NCI-H1694 treated with DMSO at 0.1 percent for 48 hours (cell line): ENCODE measurements at places on chromosomes 5 and 9.

DNA sequence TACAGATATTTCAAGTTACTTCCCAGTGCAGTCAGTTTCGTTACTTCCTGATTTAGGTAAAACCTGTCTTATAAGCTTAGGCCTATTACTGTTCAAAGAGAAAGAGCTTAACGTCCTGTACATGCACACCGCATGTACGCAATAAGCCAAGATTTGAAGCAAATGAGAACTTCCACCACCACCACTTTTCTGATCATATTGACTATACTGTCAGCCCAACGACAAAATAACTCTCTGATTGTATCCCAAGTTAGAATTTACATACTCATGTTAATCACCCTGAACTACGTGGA, 5.1 kb downstream of the NFIB start:
- no peak for DNase-seq

DNA sequence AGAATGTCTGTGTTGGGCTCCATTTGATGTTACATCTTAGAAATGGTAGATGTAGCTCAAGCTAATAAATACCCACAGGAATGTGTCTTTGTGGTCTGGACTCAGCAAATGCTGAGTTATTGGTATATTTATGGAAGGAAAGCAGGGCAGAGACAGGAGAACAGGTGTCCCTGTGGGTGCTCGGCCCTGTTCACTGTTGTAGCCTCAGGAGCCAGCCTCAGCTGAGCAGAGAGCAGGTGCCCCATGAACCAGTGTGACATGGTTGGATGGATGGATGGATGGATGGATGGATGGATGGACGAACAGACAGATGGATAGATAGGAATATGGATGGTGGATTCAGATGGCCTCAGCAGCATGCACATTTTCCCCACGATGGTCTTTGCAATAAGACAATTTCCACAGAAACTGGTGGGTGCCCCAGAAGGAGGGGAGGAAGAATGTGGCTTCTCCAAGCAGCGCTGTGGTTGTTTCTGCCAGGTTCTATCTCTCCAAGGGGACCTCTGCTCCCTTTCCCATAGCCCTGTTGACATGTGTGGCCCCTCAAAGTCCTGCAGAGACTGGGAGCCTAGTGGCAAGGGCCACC, 8.2 kb upstream of the IRF1 start:
- no peak for DNase-seq

DNA sequence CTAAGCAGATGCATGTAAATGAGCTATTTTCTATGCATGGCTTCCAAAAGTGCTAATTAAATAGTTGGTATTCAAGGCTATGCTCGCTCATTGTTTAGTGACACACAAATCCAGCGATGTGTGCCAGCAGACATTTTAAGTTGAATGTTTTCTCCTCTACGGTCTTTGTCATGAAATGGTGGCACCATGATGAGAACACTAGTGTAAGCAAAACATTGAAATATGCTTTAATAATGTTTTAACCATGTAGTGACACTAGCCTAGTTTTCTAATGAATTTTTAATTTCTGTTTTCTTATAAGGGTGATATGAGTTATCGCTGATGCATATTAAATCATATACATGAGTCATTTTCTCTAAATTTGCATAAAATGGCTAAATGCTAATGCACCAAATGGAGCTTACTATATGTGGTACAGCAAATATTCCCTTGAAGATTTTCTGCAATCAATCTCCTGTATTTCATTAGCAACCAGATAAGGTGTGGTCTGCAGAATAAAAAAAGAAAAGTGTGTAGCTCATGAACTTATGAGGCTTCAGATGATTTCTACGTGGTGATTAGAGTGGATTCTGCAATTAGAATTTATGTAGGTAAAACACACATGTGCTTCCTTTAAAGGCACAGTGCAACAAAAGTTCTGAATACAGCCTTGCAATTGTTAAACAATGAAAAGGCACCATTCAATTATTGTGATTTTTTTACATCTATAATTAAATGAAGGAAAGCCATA, 226.6 kb downstream of the MEF2C start:
- DNase-seq = no peak

GRCh38 chr5:179118338-179118737, 58.2 kb downstream of the ZNF354C start:
- DNase-seq = no peak

- no peak for DNase-seq
These were observed 171.7 kb downstream of the MACROH2A1 start for GRCh38 chr5:135227064-135228022.

DNA sequence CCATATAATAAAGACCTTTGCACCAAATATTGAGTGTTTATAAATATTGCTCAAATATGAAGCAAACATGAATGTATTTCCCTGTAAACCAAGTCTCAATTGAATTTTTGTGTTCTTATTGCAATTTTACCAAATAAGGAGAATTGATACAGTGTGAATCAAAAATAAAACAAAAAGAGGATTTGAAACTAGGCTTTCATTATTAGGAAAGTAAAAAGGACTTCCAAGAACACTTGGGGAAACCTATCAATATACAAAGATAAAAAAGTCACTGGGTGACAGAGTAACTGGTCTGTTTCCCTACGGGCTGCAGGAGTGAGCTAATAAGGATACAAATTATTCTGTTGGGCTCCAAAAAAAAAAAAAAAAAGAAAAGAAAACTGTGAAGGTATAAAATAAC, 44.8 kb upstream of the SNX2 start:
- no peak for DNase-seq

DNA sequence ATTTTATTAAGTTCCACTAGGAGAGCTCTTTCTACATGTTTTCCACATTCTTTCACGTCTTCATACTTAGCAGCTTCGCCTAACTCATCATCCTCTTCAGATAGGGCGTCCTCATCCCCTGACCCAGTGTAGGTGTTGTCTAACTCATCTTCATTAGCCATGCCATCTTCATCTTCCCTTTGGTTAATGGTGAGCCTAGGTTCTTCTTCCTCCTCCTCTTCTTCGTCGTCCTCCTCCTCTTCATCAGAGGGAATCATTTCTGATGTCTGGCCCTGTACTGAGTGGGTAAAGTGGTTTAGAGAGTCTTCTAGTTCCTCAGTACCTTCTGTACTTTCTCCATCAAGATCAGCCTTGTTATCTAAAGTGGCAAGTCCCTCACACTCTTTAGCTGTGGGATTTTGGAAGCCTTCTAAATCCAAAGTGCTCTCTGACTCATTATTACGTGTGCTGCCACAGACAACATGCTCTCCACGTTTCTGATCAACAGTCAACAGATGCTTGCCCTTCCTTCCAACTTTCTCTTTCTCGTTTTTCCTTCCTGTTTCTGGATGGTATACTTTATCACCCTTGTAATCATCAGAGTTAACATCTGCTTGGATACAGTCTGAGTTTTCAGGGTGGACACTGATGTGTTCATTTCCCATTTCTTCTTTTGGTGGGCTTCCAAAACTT, 31.1 kb downstream of the TUT7 start:
- no peak for DNase-seq

DNA sequence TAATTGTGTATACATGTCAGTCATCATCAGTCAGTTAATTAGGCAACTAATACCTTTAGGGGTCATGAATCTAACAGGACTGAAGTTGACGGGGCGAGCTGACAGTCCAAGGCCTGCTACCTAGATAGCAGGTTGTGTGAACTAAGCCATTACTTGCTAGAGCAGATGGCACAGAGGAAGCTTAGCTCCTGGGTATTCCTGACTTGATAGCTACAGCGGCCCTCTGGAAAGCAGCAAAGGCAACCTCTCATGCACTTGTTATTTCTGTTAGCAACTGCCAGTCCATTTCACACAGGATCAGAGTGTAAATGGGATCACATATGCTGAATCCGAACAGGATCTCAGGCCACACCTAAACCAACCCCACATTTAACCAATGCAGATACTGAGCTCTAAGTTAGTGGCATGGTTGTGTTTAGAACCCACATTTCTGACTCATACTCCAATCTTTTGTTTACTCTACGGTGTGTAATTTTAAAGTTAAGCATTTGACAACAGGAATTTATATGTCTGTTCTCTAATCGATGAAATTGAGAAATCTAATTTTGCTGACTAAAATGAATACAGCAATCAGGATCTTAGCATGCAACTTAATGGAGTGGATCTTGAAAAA, 521.3 kb upstream of the ZNF608 start:
- peak; percentile 72 for DNase-seq

GRCh38 chr5:57828221-57828620, 345.6 kb upstream of the ACTBL2 start:
- DNase-seq = no peak

DNA sequence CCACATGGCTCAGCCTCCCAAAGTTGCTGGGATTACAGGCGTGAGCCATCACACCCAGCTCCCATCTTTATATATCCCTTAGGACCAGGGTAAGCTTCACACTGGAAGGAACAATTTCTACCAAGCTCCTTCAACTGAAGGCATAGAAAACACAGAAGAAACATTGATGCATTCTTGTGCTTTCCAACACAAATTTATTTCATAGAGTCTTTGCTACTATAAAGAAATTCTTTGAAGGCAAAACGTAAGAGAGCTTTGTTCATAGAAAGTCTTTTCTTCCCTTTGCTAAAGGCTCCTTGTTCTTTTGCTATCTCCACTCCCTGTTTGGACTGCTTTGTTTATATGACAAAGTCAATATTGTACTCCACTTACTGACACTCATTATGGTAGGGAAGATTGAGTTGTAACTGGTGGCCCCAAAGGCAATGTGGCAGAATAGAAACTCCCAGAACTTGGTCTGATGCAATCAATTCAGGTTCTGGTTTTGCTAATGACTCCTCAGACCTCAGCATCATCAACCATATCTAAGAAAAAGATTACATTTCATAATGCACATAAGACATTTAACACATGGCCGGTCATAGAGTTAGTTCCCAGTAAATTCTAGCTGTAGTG, 97.4 kb upstream of the CLINT1 start:
- DNase-seq = no peak

- no peak for DNase-seq
These were observed 208.8 kb downstream of the DAB2IP start for GRCh38 chr9:121860213-121860612.

- no peak for DNase-seq
These were observed 18.4 kb downstream of the NKD2 start for GRCh38 chr5:1026700-1027621.

DNA sequence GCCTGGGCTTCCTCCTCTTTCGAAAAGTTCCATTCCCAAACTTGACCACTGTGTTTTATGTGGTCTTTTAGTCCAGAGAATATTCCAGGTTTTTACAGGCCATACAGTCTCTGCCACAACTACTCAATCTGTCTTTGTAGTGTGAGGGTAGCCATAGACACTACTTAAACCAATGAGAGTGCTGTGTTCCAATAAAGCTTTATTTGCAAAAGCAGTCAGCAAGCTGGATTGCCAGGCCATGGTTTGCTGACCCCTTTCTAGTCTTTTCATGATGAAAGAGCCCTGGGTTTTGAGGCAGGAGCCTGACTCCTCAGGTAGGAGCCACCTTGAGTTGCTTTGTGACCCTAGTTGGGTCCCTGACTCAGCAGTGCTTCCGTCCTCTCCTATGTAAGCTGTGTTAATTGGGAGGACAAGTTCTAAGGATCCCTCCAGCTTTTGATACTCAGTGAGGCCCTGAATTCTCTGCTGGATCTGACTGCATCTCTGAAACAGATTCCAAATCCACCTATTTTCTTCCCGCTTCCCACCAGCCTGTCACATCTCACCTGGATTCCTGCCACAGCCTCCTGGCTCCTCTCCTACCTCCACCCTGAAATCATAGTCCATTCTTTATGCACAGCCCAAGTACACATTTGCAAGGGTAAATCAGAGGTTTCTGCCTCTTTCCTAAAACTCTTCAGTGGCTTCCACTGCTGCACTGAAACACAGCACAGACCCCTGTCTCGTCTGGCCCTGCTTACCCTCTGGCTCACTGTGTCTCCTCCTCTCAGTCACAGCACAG, 13.5 kb downstream of the GALNT10 start:
- no peak for DNase-seq

GRCh38 chr5:8396756-8397155, 527.8 kb downstream of the MTRR start:
- DNase-seq = no peak

- no peak for DNase-seq
These were observed 13.9 kb upstream of the UBE2QL1 start for GRCh38 chr5:6434731-6435130.

- DNase-seq = no peak
These were observed 50.2 kb downstream of the RICTOR start for GRCh38 chr5:39024005-39024404.

DNA sequence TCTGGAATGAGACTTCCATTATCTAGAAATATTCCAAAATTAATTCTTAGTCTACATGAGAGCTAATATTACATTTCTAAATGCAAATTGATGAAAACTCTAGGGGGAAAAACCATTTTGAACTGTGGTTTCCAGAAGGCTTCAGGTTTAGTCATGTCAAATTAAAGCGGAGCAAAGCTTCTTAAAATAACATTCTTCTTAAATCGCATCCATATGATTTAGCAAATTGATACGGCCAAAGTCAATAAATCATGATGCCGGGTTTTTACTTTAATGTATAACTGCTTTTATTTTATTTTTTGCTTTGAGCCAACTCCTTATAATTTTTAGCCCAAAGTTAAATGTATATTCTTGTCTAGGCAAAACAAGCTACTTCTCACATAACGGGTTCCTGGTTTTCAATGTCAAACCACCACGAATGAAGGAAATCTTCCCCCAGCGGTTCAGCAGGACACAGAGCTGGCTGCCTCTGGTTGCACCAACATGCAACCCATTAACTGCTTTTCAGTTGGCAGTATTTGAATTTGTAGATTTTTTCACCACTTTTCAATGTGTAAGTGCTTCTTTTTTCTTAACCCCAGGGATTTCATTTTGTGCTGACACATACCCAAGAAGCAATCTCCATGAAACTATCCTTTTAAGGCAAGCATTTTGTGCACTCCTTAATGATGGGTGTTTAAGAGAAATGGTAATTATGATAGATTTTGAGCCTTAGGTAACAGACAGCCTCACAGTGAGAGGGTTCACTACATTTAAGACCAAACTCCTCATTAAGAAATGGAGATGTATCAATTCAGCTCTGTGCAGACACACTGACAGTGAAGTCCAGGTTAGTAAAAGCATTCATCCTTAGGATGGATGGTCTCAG, 35.5 kb downstream of the EFNA5 start:
- DNase-seq = no peak

DNA sequence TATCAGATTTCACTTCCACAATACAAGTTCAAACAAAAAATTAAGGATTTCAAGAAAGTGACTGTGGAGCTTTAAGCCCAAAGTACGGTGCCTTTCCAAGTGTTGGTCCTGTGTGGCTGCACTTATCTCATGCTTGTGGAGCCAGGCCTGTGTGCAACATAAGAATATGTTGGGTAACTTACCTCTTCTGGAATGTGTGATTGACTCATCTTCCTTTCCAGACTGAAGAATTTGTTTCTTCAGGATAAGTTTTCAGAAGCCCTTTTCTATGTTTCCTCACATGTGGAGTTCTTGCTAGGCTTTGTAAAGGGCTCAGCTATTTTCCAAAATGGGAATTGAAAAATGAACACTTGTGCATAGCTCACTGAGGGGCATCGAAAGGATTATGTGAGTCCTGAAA, 485.1 kb upstream of the PAPPA start:
- no peak for DNase-seq

GRCh38 chr9:82091610-82092009, 103.0 kb downstream of the SPATA31D1 start:
- DNase-seq = no peak

- DNase-seq = no peak
These were observed 27.9 kb downstream of the SKIC3 start for GRCh38 chr5:95526871-95527270.

- DNase-seq = no peak
These were observed 30.0 kb downstream of the GOLM1 start for GRCh38 chr9:86069206-86069869.
